ENCODE measurements at places on chromosomes 2 and 18.

- peak; percentile 82 for DNase-seq
These were observed 50.1 kb upstream of the LPIN2 start for GRCh38 chr18:3062798-3063680.

DNA sequence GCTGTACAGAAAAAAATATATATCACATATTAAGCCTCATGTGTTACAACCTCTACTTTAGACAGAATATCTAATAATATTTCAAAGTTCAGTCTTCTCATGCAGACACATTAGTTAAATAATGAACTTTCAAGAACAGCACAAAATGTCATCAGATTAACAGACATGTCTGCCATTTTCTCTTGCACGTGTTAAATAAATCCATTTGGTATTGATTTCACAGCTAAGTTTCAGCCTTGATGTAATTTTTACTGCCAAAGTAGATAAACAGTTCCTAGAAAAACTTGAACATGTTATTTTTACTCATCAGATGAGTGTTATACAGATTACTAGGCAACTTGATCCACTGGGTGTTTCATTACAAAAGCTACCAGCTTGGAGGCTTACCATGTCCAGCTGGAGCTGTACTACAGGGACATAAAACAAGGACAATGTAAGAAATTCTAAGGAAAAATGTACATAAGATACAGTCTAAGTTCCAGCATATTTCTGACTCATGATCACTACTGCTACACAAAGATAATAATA, 290.7 kb upstream of the DDX18 start:
- no peak for DNase-seq

DNA sequence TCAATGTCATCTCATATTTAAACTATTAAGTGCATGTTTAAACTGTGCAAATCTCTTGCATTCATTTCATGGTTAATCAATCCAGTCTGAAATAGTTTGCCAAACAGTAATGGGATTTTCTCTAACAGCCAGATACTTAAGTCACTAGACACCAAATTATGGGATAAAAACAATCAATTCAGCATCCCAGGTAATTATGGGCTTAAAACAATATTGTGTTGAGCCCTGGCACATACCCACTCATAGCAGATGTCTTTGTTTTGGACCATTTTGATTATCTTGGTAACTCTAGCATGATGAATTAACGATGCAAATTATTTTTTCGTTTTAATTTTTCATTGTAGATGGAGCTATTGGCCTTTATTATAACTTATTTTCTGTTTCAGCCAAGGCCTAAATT, 118.5 kb upstream of the CD302 start:
- DNase-seq, result no peak

DNA sequence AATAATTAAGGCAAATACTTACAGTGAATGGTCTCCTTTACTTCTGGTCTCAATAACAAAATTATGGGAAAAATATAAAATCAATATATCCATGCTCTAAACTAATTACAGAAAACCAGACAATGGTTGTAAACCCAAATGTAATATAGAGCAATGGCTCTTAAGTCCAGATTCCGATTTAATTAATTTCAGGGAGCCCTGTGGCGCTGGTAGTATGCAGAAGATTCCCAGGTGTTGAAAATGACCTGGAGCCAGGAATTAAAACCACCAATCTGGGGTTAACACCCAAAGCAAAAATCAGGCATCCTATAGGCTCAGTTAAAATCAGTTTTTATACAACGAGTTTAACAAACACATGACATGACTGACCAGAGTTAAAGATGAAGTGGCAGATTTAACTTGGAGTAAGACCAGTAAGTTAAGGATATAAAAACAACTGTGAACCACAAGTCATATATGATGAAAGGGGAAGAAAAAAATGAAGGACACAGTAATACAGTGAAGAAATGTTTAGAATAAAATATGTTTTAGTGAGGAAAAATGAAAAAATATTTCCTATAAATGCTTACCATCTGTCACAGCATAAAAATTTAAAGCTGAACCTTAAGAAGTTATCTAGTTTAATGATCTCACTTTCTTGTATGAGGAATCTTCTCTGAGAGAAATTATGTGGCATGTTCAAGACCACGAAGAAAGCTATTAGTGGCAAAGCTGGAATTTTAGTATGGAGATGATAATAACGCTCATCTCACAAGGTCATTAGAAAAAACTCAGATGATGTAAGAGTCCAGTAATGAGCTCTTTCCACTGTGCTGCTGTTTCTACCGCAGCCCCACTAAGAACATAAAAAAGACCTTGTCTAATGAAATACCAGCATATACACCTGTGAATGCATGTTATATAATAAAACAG, 45.8 kb upstream of the FLACC1 start:
- DNase-seq, result no peak

GRCh38 chr2:42446503-42447271, 47.1 kb downstream of the KCNG3 start:
- DNase-seq, result no peak

DNA sequence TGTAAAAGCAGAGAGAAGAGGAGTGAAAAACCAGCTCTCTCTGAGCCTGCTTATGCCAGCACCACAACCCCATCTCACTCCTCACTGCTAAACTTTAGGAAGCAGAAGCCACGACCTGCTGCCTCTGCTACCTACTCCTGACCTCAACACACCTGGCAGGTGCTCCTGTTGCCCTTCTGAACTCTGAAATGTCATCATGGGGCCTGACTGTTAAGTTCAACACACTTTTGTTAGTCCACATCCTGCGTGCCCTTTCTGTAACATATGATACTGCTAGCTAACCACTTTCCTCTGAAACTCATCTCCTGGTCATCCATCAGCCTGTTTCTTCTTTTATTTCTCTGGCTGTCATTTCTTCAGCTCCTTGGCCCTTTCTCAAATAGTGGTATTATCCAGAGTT, 118.1 kb downstream of the EPB41L3 start:
- DNase-seq, result no peak

All from activated T-cell treated with anti-CD3 and anti-CD28 coated beads, Interleukin-2, amount 50 U/mL, for 48 hours (primary cell).